Vagina (tissue), 2 donors: ENCODE measurements at places on chromosomes 1 and 21. TPM values are rescaled to one million over a fixed set of nuclear protein-coding genes. Genes with fewer than 3 reads are reported as not detected.

DNA sequence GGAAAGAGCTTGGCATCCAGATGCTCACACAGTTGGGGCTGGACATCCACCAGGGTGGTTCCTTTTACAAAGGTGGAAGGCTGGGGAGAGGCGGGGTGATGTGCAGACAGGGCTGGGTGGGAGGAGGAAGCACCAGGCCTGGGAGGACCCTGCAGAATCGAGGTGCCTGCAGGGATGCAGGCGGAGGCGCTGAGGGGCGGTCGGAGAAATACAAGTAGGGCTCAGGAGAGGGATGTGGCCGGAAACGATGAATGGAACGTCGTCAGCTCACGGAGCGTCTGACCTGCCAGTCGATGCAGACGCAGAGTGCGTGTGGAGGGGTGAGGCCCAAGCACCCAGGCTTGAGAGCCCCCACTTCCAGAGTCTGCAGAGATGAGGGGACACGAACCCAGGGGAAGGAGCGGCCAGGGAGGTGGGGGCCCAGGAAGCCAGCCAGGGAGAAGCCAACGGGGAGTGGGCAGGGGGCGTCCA is 63.4 kb downstream of the TRIM11 start:
- no peak for DNase-seq

DNA sequence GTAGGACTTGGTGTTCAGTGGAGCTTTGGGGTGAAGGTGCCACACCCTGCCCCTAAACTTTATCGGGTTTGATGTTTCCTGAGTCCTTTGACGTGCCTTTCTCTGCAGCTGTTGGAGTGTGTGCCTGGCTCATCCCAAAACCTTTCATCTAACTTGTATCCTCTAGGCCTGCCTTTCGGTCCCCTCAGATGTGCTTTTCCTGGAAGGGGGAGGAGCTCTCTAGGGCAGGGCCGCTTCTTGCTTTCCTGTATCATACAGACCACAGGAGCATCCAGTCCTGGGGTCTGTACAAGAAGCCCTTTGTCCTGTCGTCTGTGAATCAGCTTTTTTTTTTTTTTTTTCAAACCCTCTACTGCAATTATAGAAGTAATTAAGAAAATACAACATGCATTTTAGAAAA is 35.7 kb downstream of the PTGFRN start:
- no peak for DNase-seq

GRCh38 chr1:159012495-159012894 is 2.8 kb downstream of the IFI16 start:
- no peak for DNase-seq

DNA sequence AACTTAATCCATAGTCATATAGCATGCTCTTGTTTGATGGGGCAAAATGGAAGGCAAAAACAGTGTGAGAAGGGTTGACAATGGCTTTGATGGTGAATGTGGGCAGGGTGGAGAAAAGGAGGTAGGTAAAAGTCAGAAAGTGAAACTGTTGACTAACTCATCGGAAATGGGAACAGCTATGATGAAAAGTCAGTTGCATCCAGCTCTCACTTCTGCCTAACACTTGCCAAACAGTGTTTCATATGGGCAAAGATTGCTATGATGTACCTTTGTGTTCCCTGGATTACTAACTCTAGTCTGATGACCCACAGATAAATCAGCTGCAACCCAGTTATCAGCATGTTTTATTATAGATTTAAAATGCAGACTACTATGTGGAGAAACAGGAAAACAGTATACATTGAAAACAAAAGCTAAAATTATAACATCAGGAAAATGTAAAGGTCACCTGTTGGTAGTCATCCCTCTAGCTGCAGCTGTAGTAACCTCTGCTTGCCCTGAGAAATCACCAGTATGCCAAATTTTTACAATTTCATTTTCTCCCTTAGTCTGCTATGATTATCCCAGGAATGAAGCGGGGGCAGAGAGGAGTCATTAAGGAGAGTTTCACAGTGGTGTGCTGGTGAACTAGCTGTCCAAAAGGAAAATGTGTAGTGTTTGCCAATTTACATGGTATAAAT is 11.7 kb downstream of the TNFSF18 start:
- DNase-seq, result no peak

GRCh38 chr1:24535778-24536177 is 20.1 kb upstream of the NCMAP start:
- DNase-seq, result no peak

DNA sequence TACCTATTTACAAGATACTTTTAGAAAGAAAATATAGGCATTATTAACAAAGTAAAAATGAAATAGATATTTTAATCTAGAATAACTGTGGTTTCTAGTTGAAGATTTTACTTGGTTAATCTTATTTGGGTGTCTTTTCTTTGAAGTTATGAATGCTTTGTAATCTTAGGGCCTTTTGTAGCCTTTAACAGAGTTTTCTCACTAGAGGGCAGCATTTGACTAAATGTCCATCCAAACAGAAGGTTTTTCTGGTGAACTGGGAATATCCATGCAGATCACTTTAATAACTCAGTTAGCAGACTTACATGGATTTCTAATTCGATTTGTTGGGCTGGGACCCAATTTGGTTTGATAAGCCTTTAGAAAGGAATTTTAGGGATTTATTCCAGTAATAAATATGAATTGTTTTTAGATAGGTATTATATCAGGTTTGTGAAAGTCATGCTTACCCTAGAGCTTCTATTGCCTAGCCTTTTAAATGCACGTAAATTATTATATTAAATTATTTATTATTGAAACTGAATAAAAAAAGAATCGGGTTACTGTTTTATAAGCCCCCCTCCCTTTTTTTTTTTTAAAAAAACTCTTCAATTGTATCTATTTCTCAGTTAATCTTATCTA is 119.7 kb downstream of the ZNF326 start:
- DNase-seq, result no peak

- DNase-seq, result no peak
Measured at GRCh38 chr1:154256686-154257085, 15.7 kb upstream of the HAX1 start.

GRCh38 chr1:164726235-164726634 is 167.3 kb downstream of the PBX1 start:
- peak; percentile 44 for DNase-seq

DNA sequence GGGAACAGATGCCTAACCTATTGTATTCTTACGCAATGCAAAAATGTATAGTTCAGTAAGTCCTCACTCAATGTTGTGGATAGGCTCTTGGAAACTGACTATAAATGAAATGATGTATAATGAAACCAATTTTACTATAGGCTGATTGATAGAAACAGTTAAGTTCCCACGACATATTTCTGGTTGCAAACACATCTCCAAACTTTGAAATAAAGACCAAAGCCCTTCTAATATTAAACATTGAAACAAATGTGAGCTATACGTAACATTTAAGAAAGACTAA is 29.1 kb downstream of the MAP3K21 start:
- DNase-seq, result no peak

GRCh38 chr1:77100875-77101274 is 118.4 kb downstream of the PIGK start:
- DNase-seq, result no peak

FHAD1 gene
- not detected for total RNA-seq

S100A4 gene
- total RNA-seq, result 375 TPM
